ENCODE measurements at places on chromosomes 3 and 15. TPM values are rescaled to one million over a fixed set of nuclear protein-coding genes. Genes with fewer than 3 reads are reported as not detected.

DNA sequence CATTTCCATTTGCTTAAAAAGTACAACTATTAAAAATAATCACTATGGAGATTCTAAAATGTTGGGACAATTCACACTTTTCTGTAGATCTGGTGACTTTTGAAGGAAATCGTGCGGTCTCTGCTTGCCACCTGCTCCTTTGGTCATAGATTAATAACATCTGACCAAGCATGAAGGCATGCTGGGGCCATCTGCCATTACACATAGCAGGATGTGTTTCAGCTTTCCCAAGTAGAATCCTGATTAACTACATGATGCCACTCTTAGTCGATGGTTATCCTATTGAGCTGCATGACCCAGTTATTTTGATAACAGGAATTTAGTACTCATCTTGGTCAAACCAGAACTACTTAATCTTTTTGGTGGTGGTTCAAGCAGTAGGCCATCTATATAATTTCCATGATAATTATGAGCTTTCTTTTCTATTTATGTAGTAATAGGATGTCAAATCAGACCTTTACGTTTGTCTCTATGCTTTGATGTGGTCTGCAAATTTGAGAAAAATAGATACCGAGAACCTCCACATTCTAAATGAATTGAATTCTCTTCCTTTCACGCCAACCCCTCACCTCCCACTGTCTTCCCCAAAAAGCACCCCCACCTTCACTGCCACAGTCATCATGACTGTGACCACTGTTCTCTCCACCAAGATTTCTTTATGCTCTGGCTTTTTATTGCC is 158.1 kb downstream of the DIPK2A start:
- H3K4me1 ChIP-seq = no peaks in the 10 kb centered on the region
- no peak overlapping the region for H3K4me3 ChIP-seq
- no peak overlapping the region for H3K27ac ChIP-seq
- no peaks in the 10 kb centered on the region for H3K27me3 ChIP-seq

IL12A gene
- 0.60 TPM for total RNA-seq

DNA sequence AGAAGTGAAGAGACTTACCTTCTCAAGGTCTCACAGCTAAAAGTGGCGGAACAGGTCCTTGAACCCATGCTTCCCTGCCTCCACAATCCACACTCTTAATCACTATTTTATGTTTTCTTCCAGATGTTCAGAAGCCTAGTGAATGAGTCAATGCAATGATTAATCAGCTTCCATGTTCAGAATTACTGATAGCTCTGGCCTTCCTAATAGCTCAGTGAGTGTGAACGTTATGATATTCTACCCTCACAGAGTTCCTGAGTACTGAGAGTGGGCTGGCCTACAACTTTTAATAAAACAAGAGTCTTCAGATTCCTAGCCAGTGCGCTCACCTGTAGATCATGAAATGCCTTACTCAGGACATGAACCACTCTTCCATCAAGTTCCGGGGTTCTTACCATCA is 443.0 kb upstream of the ADAMTS9 start:
- no peak overlapping the region for H3K27ac ChIP-seq
- no peaks in the 10 kb centered on the region for H3K27me3 ChIP-seq

DNA sequence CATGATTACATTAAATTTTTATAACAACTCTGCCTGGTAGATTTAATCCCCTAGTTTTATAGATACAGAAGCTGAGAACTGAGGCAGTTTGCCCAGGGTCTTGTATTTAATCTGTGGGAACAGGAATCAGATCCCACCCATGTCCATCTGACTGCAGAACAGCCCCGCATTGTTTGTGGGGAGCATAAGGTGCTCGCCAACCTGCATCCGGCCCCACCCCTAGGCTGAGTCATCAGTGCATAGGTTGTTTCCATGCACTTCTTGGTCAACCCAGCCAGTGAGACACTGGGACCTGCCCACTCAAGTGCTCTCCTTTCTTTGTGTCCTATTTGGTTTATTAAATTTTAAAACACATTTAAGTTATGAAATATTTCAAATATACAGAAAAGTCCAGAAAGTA is 266.2 kb downstream of the OPA1 start:
- no peaks in the 10 kb centered on the region for H3K27me3 ChIP-seq
- H3K36me3 ChIP-seq = no peaks in the 10 kb centered on the region
- no peak overlapping the region for H3K4me3 ChIP-seq
- peaks cover 47% of the 10 kb centered on the region for H3K4me1 ChIP-seq
- no peak for DNase-seq
- H3K27ac ChIP-seq = no peak overlapping the region

DNA sequence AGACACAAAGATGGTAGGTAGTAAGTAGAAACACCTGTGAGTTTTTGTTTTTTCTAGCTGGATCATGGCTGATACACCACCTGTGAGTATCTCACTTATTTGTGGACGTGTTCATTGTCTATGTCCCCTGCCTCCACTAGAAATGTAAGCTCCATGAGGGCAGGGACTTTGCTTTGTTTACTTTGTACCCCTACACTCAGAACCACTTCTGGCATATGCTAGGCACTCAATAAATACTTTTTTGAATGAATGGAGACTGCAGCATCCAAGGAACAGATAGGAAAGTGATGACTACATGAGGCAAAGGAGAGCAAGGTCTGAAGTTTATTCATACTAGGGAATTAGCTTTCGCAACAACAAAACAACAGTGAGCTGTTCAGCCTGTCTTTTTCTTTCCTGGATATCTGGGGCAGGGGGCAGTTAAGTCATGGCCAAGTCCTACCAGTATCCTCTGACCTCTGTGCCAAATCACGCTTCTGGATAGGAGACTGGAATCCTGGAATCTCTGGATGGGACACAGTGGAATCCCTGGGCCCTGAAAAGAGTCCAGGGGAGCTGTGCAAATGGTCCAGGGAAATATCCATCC is 11.6 kb upstream of the EPB42 start:
- no peak overlapping the region for H3K4me3 ChIP-seq
- no peak for DNase-seq
- H3K27me3 ChIP-seq = no peaks in the 10 kb centered on the region
- peaks cover 12% of the 10 kb centered on the region for H3K4me1 ChIP-seq
- H3K27ac ChIP-seq = no peak overlapping the region

GRCh38 chr3:68315546-68315945 is 616.8 kb downstream of the TAFA4 start:
- H3K36me3 ChIP-seq = no peaks in the 10 kb centered on the region
- H3K4me1 ChIP-seq = no peaks in the 10 kb centered on the region
- H3K4me3 ChIP-seq = no peak overlapping the region
- no peak for DNase-seq

Data from left ventricle myocardium inferior (tissue), 1 donor.